ENCODE measurements at places on chromosomes 7 and 10.

DNA sequence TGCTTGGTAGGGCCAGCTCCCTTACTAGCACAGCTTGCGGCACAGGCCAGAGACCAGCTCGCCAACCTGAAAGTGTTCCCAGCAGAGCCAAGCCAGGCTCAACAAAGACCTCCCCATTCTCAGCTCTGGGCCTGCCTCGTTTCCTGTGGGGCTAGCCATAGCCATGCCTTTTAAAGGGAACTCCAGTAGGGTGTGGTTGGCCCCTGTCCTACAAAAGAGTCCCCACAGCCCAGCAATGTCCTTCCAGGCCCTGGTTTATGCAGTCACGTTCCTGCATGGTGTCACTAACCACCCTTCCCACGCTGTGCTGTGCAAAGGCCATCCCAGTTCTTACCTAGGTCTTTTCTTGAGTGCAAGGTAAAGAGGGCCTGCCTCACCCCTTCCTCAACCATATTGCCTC, 87.8 kb upstream of the LRRC4 start:
- no peak overlapping the region for H3K4me3 ChIP-seq
- no peaks in the 10 kb centered on the region for H3K4me1 ChIP-seq
- DNase-seq: no peak
- peaks cover 2% of the 10 kb centered on the region for H3K27me3 ChIP-seq

- no peak for DNase-seq
- peaks cover 17% of the 10 kb centered on the region for H3K36me3 ChIP-seq
- H3K27ac ChIP-seq: no peak overlapping the region
- H3K4me3 ChIP-seq: no peak overlapping the region
- peaks cover 4% of the 10 kb centered on the region for H3K4me1 ChIP-seq
These were observed 74.0 kb downstream of the SEPTIN7 start for GRCh38 chr7:35874886-35875285.

DNA sequence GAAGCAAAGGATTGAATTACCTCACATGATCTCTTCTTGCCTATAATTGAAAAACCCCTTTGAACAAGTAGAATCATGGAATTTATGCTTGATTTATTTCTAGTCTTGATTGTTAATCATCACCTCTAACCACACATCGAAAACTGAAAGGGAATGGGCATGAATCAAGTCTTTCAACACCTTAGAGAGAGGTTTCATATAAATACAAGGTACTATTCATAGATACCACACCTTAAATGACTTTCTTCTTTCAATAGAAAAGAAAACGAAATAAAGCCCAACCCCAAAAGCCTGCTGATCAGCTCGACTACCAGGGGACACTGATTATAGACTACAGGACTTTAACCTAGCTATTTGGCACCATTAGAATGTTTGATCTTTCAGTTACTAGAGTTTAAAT, 128.6 kb upstream of the PTPRZ1 start:
- H3K4me1 ChIP-seq: no peaks in the 10 kb centered on the region
- no peaks in the 10 kb centered on the region for H3K36me3 ChIP-seq
- DNase-seq: no peak
- H3K27me3 ChIP-seq: no peaks in the 10 kb centered on the region
- no peak overlapping the region for H3K4me3 ChIP-seq

GRCh38 chr7:112160130-112160770, 45.9 kb downstream of the DOCK4 start:
- no peak overlapping the region for H3K4me3 ChIP-seq
- DNase-seq: no peak
- no peaks in the 10 kb centered on the region for H3K36me3 ChIP-seq
- H3K27me3 ChIP-seq: peaks cover 30% of the 10 kb centered on the region
- H3K4me1 ChIP-seq: no peaks in the 10 kb centered on the region
- H3K27ac ChIP-seq: no peak overlapping the region

- H3K4me3 ChIP-seq: no peak overlapping the region
- no peak for DNase-seq
- H3K27me3 ChIP-seq: no peaks in the 10 kb centered on the region
- H3K4me1 ChIP-seq: no peaks in the 10 kb centered on the region
These were observed 558.2 kb upstream of the PFKP start for GRCh38 chr10:2509081-2509531.

- no peaks in the 10 kb centered on the region for H3K27me3 ChIP-seq
- H3K36me3 ChIP-seq: peaks cover 5% of the 10 kb centered on the region
- H3K27ac ChIP-seq: peak overlapping the region; percentile 90
- H3K4me1 ChIP-seq: peaks cover 53% of the 10 kb centered on the region
These were observed 92.0 kb upstream of the MKLN1 start for GRCh38 chr7:131235489-131236317.

- no peak for DNase-seq
- H3K36me3 ChIP-seq: no peaks in the 10 kb centered on the region
- H3K27me3 ChIP-seq: peaks cover 17% of the 10 kb centered on the region
- H3K27ac ChIP-seq: no peak overlapping the region
- peaks cover 7% of the 10 kb centered on the region for H3K4me1 ChIP-seq
These were observed 16.0 kb downstream of the RNF32 start for GRCh38 chr7:156656598-156656997.

DNA sequence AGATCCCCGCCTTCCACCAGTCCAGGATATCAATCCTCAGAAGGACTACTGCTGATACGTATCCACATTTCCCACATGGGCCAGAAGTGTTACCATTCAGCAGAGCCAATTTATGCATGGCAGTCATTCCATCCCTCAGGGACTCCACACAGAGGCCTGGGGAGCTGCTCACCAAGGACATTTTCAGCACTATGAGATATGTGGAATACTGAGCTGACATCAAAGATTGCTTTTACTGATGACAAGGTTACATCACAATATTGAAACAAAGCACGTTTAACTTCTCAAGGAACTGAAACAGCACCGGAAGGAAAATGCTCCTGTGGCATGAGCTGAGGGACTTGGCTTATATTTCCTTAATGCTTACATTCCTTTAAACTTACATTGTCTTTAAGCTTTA, 335.1 kb downstream of the BMPER start:
- H3K4me1 ChIP-seq: no peaks in the 10 kb centered on the region
- no peak overlapping the region for H3K4me3 ChIP-seq
- H3K27me3 ChIP-seq: no peaks in the 10 kb centered on the region
- no peaks in the 10 kb centered on the region for H3K36me3 ChIP-seq
- no peak for DNase-seq

GRCh38 chr10:127922206-127922605, 15.3 kb downstream of the PTPRE start:
- no peaks in the 10 kb centered on the region for H3K36me3 ChIP-seq
- peaks cover 11% of the 10 kb centered on the region for H3K4me1 ChIP-seq
- no peak overlapping the region for H3K4me3 ChIP-seq
- H3K27me3 ChIP-seq: no peaks in the 10 kb centered on the region
- no peak for DNase-seq
- H3K27ac ChIP-seq: no peak overlapping the region

Measured in activated naive CD8-positive, alpha-beta T cell treated with anti-CD3 and anti-CD28 coated beads, Interleukin-2, amount 10 ng/mL, durations not matched to agents 7 days and 5 days (primary cell).